NCI-H1092 treated with DMSO at 0.1 percent for 48 hours (cell line): ENCODE measurements at places on chromosomes 13 and 19.
A peak's percentile ranks its signal among the peaks of the same experiment; 100 is the strongest.

DNA sequence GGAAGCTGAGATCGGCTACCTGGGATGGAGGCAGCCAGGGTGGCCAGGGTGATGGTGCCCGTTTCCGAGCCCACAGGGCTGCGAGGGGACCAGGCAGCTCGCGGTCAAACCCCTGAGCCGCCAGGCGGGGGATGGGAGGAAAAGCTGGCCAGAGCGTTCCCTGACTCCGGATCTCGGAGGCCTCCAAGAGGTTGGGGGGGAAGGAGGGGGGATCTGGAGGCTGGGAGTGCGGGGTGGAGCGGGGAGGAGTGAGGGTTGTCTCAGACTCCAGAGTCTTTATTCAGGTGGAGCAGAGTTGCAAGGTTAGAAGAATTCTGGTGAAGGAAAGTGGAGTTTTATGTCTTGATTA, 1.1 kb downstream of the CACNG7 start:
- DNase-seq, result no peak

DNA sequence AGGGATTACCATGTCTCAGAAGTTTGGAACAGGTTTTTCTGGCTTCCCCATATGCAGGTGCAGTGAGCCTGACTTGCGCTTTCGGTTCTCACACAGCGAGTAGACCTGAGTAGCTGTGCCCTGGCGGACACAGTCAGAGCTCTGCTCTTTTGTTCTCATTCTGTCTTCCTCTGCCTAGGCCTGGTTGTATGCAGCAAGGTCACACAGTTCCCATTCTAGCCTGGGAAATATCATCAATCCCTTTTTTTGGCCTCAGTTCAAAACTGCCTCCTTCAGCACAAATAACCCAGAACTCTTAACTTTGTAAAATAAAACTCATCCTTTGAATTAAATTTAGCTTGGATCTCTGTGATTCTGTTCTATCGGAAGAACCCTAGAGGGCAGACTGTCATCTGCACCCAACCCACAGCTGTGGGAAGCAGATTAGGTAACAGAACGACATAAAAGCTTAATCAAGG, 10.2 kb downstream of the OXGR1 start:
- DNase-seq, result no peak

- no peak for DNase-seq
These were observed 40.2 kb upstream of the UBAC2 start for GRCh38 chr13:99160415-99160814.

GRCh38 chr19:50820549-50821247, 2.9 kb downstream of the KLK1 start:
- DNase-seq, result no peak

DNA sequence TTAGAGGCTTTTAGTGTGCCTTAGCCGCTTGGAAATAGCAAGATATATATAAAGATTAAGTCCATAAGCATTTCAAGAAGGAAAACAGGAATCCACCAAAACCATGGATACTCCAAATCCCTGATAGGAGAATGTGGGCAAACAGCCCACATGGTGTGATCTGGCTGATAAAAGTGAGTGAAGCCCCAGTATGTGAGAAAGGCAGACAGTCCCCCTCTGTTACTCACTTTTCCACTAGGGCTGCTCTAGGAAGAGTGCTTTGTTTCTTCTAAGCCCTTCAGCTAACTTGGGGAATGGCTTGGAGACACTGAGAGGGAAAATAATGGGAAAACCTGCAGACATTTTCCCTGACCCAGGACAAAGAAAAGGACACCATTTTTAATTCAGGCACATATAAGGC, 802.3 kb upstream of the PRR20A start:
- DNase-seq, result no peak

DNA sequence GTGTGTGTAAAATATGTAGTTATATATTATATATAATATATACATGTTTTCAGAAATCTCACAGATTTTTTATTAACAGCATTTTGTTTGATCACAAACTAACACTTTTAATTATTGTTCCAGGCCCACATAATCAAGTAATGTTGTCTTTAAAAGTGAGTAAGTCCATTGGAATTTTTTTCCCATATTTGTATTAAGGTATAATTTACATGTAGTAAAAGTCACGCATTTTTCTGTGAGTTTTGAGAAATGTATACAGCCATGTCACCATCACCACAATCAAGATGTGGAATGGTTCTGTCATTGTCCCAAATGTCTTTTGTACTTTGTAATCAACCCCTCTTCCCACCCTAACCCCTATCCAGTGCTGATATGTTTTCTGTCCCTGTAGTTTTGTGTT, 120.0 kb upstream of the RFC3 start:
- no peak for DNase-seq

DNA sequence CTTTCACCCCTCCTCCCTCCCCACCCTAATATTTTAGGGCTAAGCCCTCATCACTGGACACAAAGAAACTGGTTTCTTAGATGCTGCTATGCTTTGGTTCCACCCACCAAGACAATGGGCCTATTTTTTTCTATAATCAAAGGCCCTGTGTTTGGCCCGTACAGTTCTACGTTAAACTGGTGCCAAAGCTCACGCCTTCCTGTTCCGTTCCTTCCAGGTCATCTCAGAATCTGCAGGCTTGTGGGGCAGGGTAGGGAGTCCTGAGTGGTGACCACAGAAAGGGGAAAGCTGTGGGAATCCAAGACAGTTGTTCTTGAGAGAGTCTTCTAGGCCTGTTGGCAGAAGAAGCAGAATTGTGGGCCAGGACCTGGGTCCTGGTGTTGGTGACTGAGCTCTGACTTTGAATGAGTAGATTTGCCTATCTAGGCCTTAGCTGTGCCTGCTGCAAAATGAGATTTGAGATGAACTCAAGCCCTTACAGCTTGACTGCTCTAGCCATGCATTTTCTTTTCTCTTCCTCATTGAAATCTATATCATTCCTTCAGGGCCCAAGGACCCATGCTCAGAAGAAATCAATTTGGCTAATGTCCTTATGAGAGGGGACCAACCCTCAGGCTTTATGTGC, 19.1 kb upstream of the CXCL17 start:
- DNase-seq, result no peak

DNA sequence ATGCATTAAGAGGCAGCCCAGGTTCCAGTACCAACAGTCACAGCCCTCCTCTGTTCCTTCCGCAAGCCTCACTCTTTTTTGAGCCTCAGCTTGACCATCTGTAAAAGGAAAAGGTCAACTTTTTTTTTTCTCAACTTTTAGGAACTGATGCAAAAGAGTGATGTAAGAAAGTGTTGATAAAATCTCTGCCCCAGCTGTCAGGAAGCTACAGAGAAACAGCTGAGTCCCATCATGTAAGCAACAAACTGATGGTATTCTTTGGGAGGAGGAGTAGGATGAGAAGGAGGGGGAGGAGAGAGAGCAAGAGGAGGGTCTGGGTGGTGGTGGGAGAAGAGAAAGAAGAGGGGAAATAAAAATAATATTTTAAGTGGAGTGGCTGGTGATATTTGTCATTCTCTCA, 233.9 kb upstream of the TSHZ3 start:
- DNase-seq, result no peak

- DNase-seq, result no peak
These were observed 16.8 kb upstream of the CPB2 start for GRCh38 chr13:46121597-46122163.

DNA sequence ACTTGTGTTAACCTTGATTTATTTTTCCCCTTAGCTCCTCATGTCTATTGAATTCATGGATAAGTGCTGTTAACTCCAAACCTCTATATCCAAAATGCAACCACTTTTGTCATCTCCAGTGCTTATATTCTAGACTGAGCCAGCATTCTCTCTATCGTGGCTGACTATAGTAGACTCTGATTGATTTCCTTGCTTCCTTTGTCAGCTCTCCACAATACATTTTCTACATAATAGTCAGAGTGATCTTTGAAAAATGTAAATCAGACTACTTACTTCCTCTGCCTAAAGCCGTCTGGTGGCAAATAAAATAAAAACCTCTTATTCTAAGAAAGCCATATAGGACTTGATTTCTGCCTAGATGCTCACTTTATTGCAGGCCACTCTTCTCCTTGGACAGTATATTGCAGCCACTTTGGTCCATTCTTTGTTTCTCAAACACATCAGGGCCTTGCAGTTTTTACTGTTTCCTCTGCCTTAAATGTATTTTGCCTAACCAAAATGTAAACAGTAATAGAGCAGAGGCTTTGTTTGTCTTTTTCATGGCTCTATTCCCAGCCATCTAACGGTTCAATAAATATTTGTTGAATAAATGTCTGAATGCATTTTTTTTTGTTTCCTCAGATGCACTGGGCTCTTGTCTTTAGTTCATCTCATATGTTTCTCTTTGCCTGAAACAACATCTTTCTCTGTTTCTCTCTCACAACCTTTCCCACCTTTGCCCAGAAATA, 243.6 kb upstream of the CSNK1A1L start:
- DNase-seq, result peak; percentile 75

- no peak for DNase-seq
These were observed 29.2 kb downstream of the PIP5K1C start for GRCh38 chr19:3670796-3671679.

DNA sequence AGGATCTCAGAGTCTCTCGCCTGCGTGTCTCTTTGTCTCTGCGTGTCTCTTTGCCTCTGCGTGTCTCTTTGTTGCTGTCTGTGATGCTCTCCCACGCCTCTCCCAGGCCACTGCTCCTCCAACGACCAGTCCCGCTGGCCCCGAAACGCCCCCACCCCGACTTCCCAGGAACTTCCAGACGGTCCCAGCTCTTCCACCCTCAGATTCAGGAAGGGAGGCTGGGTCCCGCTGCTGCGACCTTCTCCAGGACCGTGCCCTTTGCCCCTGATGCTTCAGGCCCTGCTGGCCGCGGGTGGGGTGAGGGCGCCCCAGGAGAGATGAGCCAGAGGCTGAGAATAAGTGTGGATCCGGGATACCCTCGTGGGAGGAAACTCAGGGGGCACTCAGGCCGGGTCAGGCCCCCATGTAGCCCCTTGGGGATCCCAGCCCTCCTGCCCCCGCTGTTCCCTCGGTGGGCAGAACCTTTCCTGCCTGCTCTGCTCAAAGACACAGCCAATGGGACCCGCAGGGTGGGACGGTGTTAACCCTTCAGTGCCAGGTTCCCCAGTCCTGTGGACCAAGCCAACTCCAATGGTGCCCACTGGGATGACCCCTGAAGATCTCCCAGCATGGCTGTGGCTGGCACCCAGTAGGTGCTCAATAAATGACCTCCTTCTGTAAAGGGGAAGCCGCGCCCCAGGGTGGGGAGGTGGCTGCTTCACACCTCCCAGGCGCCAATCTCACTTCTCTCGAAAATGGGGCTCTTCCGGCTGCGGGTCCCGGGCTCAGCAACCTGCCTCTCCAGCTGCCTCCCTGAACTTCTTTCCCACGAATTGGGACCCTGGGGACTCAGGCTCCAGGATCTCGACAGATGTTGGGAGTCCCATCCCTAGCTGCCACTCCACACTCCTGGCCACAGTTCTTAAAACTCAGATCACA, 1.5 kb upstream of the S1PR5 start:
- no peak for DNase-seq

DNA sequence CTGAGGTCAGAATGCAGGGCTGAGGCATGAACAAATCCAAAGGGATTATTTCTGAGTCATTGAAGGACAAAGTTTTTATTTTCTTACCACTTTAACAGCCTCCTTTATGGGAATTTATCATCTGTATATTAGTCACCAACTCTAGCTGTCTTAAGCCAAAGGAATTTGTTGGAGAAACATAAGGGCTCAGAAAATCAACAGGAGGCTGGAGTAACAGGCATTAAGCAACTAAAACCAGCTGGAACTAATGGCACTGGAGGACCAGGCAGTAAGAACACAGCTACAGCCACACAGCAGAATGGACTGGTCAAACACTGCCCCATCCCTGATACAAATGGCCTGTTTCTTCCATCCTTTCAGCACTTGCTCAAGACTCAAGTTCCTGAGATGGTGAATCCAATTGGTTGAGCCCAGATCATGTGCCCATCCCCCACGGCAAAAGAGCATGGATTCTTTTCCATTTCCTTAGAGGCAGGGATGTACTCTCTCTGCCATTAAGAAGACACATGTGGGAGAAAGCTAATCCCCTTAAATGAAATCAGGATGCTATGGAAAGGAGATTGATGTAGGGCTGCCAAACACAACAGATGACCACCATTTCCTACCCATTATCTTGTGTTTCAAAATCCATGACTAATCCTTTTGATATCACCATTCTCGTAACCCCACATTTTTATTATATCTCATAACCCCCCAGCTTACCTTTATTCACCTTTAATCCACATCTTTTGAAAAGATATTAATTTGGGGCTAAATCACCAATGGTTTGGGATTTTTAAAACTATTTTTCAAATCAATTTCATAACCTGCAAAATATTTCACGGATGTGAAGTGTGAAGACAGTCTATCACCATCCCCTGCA, 157.0 kb upstream of the FNDC3A start:
- no peak for DNase-seq

- no peak for DNase-seq
These were observed 49.9 kb downstream of the KCTD12 start for GRCh38 chr13:76836311-76836710.

GRCh38 chr19:19185853-19186740, 5.9 kb downstream of the BORCS8 start:
- DNase-seq, result no peak

DNA sequence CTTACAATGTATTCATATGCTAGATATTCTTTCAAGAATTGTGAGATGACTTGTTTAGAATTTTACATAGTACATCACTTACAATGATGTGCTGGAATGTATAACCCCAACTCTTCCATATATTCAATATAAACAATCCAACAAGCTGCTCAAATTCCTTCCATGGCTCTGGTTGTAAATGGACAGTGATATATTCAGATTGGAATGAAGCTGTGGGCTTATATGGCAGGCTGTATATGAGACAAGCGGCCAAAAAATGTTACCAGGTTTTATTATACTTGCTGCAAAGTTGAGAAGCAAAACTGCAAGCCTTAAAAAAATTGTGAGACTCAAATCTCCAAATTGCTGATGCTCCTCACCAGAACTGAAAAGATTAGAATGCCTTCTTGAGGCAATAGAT, 83.6 kb upstream of the KLF12 start:
- no peak for DNase-seq

- DNase-seq, result peak; percentile 38
These were observed 167.1 kb downstream of the PCDH9 start for GRCh38 chr13:67063036-67063435.

DNA sequence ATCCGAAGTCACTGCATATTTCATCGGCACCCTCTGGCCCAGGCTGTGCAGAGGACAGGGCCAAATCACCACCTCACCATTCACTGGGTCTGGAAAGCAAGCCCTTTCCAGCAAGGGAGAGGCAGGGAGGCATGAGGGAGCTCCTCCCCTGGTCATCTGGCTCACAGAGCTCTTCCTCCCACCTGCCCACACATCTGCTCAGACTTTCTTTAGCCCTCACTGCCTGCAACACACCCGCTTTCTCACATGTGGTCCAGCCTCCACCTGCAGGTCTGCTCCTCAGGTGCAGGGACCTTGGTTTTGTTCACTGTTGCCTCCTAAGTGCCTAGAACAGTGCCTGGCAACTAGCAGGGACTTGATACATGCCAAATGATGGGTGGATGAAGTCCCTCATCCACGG, 21.0 kb upstream of the SLC35E1 start:
- DNase-seq, result no peak

GRCh38 chr13:85497652-85498051, 301.6 kb downstream of the SLITRK6 start:
- no peak for DNase-seq
